Activated naive CD8-positive, alpha-beta T cell treated with anti-CD3 and anti-CD28 coated beads, Interleukin-2, amount 10 ng/mL, durations not matched to agents 7 days and 5 days (primary cell): ENCODE measurements at places on chromosomes 2 and 18. TPM values are rescaled to one million over a fixed set of nuclear protein-coding genes. Genes with fewer than 3 reads are reported as not detected.
A peak's percentile ranks its signal among the peaks of the same experiment; 100 is the strongest.

Gene RNF152
- total RNA-seq: 0.23 TPM

Gene ADCYAP1
- not detected for total RNA-seq

Gene INPP5D
- 135 TPM for total RNA-seq

Gene FNDC4
- total RNA-seq: not detected

DNA sequence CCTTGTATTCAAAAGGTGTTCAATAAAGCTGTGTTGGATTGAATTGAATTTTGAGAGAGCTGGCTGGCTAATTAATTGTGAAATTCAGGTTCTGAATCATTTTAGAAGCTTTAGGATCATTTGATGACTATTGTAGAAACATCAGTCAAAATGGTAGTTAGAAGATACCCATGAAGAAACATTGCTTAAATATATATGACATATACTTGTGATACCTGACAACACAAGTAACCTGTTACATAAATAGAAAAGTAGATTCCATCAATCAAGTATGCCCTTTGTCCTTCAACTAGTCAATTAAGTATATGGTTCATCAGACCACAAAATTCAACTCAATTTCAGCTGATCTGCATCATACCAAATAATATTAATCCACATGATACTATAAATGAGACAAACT lies 185.6 kb downstream of the PID1 start:
- no peak overlapping the region for H3K27ac ChIP-seq
- H3K4me3 ChIP-seq: no peak overlapping the region
- no peaks in the 10 kb centered on the region for H3K27me3 ChIP-seq
- H3K4me1 ChIP-seq: no peaks in the 10 kb centered on the region
- H3K36me3 ChIP-seq: no peaks in the 10 kb centered on the region

DNA sequence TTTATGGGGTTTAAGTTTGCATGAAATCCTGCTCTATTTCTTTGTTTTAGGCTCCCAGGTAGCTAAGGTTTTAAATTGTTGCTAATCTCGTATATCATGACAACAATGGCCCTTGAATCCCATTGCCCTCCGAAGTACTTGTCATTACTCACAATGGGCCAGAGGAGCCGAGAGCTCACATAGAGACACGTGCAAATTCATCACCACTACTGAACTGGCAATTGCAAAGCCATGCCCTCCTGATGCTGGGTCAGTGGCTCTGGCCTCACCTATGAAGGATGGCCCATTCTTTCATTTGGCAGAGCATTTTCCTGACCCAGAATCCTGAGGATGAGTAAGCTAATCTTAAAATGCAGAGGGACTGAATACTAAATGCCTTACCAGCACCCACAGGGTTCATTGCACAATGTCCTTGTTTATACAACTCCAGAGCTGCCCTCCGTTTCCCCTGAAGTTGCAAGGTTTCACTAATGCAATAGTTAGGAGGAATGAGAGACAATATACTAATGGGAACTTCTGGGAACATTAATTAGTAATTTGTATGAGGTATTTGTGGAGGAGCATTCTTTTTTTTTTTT lies 71.6 kb upstream of the GAREM1 start:
- no peaks in the 10 kb centered on the region for H3K36me3 ChIP-seq
- no peaks in the 10 kb centered on the region for H3K4me1 ChIP-seq
- H3K27ac ChIP-seq: no peak overlapping the region
- peaks cover 12% of the 10 kb centered on the region for H3K27me3 ChIP-seq

DNA sequence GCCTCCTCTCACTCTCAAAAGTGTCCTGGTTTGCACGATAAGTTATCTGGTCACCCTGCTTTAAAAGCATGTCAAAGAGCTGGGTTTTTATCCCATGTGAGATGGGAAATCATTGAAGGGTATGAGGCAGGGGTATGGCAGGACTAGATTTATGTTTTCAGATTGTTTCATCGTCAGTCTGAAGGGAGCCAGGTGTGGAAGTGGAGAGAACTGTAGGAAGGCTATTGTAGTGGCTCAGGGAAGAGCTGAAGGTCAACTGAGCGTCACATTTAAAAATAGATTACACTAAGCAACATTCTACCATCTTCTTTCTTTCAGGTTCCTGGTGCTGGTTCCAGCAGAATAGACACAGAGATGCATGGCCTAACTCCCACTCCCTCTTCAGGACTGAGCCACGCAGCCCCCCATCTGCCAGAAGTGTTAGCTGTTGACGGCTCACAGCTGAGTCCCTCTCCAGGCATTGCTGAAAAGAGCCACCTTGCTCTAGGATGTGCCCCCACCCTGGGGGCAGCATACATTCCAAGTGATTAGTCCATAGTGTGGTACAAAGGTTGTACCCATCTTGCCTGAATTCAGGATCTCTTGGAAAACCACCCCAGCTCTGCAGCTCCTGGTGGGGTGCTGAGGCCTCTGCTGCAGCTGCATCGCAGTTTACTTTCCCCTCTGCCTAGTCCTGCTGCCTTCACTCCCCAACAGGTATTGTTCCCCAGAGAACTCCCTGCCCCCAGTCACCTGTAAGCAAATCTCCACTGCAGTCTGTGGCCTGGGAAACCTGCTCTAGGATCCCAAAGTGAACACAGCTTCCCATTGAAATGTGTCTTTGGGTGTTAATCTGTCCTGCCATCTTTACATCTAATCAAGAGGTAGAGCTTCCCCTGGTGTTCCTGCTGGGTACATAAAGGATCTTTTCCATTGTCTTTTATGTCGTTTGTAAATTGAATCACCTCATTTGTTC lies 79.5 kb upstream of the KLF7 start:
- H3K27ac ChIP-seq: no peak overlapping the region
- H3K4me1 ChIP-seq: peaks cover 12% of the 10 kb centered on the region
- H3K36me3 ChIP-seq: no peaks in the 10 kb centered on the region
- H3K27me3 ChIP-seq: no peaks in the 10 kb centered on the region
- no peak for DNase-seq

- H3K4me1 ChIP-seq: no peaks in the 10 kb centered on the region
- DNase-seq: no peak
- H3K4me3 ChIP-seq: no peak overlapping the region
- no peaks in the 10 kb centered on the region for H3K27me3 ChIP-seq
- no peak overlapping the region for H3K27ac ChIP-seq
- H3K36me3 ChIP-seq: no peaks in the 10 kb centered on the region
Observed at GRCh38 chr2:46032996-46033395, 264.2 kb upstream of the EPAS1 start.

DNA sequence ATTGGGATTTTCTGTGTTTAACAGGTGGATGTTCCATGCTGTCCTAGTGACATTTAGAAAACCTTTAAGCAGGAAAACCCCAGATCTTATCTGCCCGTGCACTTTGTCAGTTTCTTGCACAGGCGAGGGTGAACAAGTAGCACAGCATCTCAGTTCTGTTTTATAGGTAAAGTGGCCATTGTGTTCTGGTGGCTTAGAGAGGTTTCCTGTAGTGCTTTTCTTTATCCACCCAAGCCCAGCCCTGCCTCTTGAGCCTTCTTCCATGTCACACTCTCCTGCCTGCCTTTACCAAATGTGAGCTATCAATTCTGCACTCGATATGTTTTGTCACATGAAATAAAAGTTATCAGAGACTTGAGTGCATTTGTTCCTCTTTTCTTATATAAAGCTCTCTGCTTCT lies 135.3 kb upstream of the NOSTRIN start:
- H3K4me3 ChIP-seq: no peak overlapping the region
- H3K27me3 ChIP-seq: no peaks in the 10 kb centered on the region
- peaks cover 10% of the 10 kb centered on the region for H3K4me1 ChIP-seq
- no peak for DNase-seq

GRCh38 chr2:149528983-149529382 lies 58.6 kb downstream of the MMADHC start:
- no peak overlapping the region for H3K4me3 ChIP-seq
- no peak overlapping the region for H3K27ac ChIP-seq
- no peaks in the 10 kb centered on the region for H3K36me3 ChIP-seq
- H3K27me3 ChIP-seq: peaks cover 14% of the 10 kb centered on the region
- H3K4me1 ChIP-seq: no peaks in the 10 kb centered on the region
- DNase-seq: no peak

GRCh38 chr2:148596018-148596417 lies 48.5 kb upstream of the EPC2 start:
- H3K4me3 ChIP-seq: no peak overlapping the region
- no peaks in the 10 kb centered on the region for H3K36me3 ChIP-seq
- H3K4me1 ChIP-seq: no peaks in the 10 kb centered on the region
- DNase-seq: no peak
- H3K27ac ChIP-seq: no peak overlapping the region
- H3K27me3 ChIP-seq: no peaks in the 10 kb centered on the region

DNA sequence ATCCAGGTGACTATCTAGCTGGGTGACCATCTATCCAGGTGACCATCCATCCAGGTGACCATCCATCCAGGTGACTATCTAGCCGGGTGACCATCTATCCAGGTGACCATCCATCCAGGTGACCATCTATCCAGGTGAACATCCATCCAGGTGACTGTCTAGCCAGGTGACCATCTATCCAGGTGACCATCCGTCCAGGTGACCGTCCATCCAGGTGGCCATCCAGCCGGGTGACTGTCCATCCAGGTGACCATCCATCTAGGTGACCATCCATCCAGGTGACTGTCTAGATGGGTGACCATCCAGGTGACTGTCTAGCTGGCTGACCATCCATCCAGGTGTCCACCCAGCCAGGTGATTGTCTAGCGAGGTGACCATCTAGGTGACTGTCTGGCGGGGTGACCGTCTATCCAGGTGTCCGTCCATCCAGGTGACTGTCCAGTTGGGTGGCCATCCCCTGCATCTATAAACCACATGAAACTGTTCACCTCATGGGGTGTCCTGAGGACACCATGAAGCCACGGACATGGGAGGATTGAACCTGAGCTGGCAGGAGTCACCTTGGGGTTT lies 305.3 kb downstream of the NDUFA10 start:
- H3K27ac ChIP-seq: no peak overlapping the region
- no peaks in the 10 kb centered on the region for H3K4me1 ChIP-seq
- DNase-seq: no peak
- no peak overlapping the region for H3K4me3 ChIP-seq
- peaks cover 2% of the 10 kb centered on the region for H3K36me3 ChIP-seq

DNA sequence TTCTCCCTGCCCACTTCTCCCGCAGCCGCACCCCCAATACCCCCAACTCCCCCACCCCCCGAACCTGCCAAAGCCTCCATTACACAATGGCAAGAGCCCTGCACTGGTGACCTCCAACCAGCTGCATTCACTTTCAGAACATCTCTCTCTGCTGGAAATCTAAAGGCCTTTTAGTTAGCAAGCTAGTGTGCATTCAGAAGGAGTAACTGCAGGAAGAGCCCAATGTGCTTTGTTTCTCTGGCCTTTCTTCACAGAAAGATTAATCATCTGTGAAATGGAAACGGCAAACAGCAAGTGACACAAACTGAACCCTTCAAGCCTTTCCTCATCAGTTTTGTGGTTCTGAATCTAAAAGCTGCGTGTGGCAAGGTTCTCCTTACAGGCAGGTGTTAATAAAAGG lies 124.2 kb downstream of the OLA1 start:
- H3K4me1 ChIP-seq: no peaks in the 10 kb centered on the region
- H3K36me3 ChIP-seq: peaks cover 4% of the 10 kb centered on the region
- no peak for DNase-seq

DNA sequence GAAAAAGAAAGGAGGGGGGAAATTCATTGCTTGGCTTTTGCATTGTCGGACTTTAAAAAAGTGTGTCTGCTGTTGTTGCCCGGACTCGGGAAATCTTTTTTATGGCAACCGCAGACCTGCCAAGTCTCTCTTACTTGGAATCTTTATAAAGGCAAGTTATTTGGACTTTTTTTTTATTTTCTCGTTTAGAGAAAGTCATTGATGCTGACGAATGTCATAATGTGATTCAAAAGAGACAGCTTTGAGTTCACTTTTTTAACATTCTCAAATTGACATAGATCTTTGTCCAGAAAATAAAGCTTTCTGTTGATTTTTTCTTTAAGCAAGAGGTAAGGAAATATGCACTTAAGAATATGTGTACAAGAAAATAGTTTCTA lies 651 bp upstream of the ZNF521 start:
- no peak for DNase-seq
- H3K27me3 ChIP-seq: peaks cover 56% of the 10 kb centered on the region
- H3K36me3 ChIP-seq: peaks cover 2% of the 10 kb centered on the region
- H3K4me3 ChIP-seq: no peak overlapping the region
- no peak overlapping the region for H3K27ac ChIP-seq

DNA sequence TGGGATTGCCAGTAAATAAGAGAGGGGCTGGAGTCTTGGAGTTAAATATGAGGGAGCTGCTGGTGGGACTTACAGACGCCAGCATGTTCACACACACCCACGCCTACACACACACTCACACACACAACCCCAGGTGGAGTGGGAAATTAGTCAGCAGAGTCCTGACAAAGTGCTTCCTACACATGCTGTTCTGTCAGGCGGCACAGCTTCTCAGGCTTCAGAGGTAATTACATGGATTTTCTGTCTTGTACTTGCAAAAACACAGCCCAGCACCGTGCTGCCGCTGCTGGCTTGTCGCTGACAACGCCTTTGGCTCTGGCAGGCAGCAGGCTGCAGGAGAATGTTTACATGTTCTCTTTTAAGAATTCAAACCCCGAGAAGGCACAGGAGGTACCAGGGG lies 1186.3 kb upstream of the CELF4 start:
- H3K4me3 ChIP-seq: no peak overlapping the region
- no peaks in the 10 kb centered on the region for H3K36me3 ChIP-seq
- no peak overlapping the region for H3K27ac ChIP-seq
- no peak for DNase-seq
- H3K4me1 ChIP-seq: no peaks in the 10 kb centered on the region
- no peaks in the 10 kb centered on the region for H3K27me3 ChIP-seq

- peaks cover 57% of the 10 kb centered on the region for H3K4me1 ChIP-seq
- H3K27me3 ChIP-seq: no peaks in the 10 kb centered on the region
- no peak for DNase-seq
- peaks cover 19% of the 10 kb centered on the region for H3K36me3 ChIP-seq
- H3K27ac ChIP-seq: peak overlapping the region; percentile 94
- H3K4me3 ChIP-seq: peak overlapping the region; percentile 81
Observed at GRCh38 chr2:160411167-160411566, 82.4 kb downstream of the RBMS1 start.

DNA sequence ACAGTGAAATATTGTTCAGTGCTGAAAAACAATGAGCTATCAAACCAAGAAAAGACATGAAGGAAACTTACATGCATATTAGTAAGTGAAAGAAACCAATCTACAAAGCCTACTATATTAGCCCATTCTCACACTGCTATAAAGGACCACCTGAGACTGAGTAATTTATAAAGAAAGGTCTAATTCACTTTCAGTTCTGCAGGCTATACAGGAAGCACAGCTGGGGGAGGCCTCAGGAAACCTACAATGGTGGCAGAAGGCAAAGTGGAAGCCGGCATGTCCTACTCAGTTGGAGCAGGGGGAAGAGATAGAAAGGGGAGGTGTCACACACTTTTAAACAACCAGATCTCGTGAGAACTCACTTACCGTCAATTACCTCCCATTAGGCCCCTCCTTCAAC lies 232.1 kb downstream of the TMX3 start:
- no peak overlapping the region for H3K4me3 ChIP-seq
- no peaks in the 10 kb centered on the region for H3K36me3 ChIP-seq
- no peak for DNase-seq
- no peaks in the 10 kb centered on the region for H3K4me1 ChIP-seq
- H3K27ac ChIP-seq: no peak overlapping the region
